Panc1 (cell line): ENCODE measurements at places on chromosomes 1 and 21. TPM values are rescaled to one million over a fixed set of nuclear protein-coding genes. Genes with fewer than 3 reads are reported as not detected.
A peak's percentile ranks its signal among the peaks of the same experiment; 100 is the strongest.

- H3K27ac ChIP-seq = no peak overlapping the region
- no peaks in the 10 kb centered on the region for H3K27me3 ChIP-seq
- H3K36me3 ChIP-seq = no peaks in the 10 kb centered on the region
- no peaks in the 10 kb centered on the region for H3K4me1 ChIP-seq
- H3K4me3 ChIP-seq = no peak overlapping the region
These were observed 166.5 kb downstream of the LMO4 start for GRCh38 chr1:87495147-87495546.

GRCh38 chr1:98384461-98385141 is 276.9 kb upstream of the SNX7 start:
- no peak for DNase-seq
- H3K27ac ChIP-seq = no peak overlapping the region
- H3K27me3 ChIP-seq = no peaks in the 10 kb centered on the region
- no peak overlapping the region for H3K4me3 ChIP-seq
- H3K36me3 ChIP-seq = no peaks in the 10 kb centered on the region

GRCh38 chr1:230251644-230252191 is 174.4 kb downstream of the PGBD5 start:
- 0 out of 2 replicates have a peak, but pooled peaks cover 2% of the 10 kb centered on the region for H3K36me3 ChIP-seq
- H3K4me3 ChIP-seq = no peak overlapping the region
- no peak overlapping the region for H3K27ac ChIP-seq
- H3K4me1 ChIP-seq = no peaks in the 10 kb centered on the region

- H3K27me3 ChIP-seq = no peaks in the 10 kb centered on the region
- H3K4me1 ChIP-seq = no peaks in the 10 kb centered on the region
- no peak overlapping the region for H3K27ac ChIP-seq
- no peak for DNase-seq
- H3K36me3 ChIP-seq = no peaks in the 10 kb centered on the region
These were observed 8.0 kb upstream of the CCDC190 start for GRCh38 chr1:162868972-162869371.

DNA sequence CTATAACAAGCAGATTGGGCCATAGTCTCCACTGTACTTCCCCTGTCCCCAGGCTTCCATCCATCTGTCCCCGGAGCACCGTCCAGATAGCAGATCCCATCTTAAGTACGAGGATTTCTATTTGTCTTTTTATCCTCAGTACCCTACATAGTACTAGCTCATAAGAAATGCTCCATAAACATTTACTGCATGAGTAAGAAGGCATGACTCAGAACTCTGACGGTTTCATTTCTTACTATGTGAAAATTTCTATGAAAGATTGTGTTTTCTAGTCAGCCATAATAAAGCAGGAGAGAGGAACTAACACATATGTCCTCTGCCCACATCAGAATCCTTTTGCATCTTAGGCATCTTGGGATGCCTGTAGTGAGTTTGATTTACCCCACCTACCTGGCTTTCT is 49.5 kb downstream of the CHD1L start:
- H3K4me3 ChIP-seq = no peak overlapping the region
- H3K36me3 ChIP-seq = peaks cover 18% of the 10 kb centered on the region
- H3K27me3 ChIP-seq = no peaks in the 10 kb centered on the region
- no peaks in the 10 kb centered on the region for H3K4me1 ChIP-seq

- no peaks in the 10 kb centered on the region for H3K36me3 ChIP-seq
- DNase-seq = no peak
- no peak overlapping the region for H3K4me3 ChIP-seq
- no peak overlapping the region for H3K27ac ChIP-seq
These were observed 73.1 kb downstream of the GATAD2B start for GRCh38 chr1:153849487-153850185.

GRCh38 chr1:29478151-29478791 is 241.9 kb downstream of the PTPRU start:
- no peaks in the 10 kb centered on the region for H3K36me3 ChIP-seq
- H3K27ac ChIP-seq = no peak overlapping the region
- DNase-seq = no peak
- peaks cover 4% of the 10 kb centered on the region; the same call in 1 of the 2 replicates for H3K27me3 ChIP-seq
- H3K4me3 ChIP-seq = no peak overlapping the region

GRCh38 chr1:52571783-52572182 is 18.9 kb upstream of the TUT4 start:
- no peaks in the 10 kb centered on the region for H3K36me3 ChIP-seq
- H3K4me3 ChIP-seq = no peak overlapping the region
- DNase-seq = no peak
- H3K27me3 ChIP-seq = peaks cover 3% of the 10 kb centered on the region; the same call in 1 of the 2 replicates
- peaks cover 6% of the 10 kb centered on the region for H3K4me1 ChIP-seq

DNA sequence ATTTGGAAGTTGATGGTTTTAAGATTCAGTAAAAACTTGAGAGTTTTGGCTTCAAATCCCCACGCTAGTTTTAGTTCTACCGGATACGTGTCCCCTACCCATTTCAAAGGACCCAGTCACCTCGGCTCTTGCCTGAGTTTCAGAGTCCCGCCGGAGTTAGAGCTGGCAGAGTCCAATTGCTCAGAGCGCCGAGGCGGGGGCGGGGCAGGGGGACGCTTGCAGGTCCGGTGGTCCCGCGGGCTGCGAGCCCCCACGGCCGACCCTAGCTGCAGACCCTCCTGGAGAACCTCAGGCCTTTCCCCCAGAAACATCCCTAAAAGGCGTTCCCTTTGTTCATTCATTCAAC is 765 bp upstream of the VPS45 start:
- no peaks in the 10 kb centered on the region for H3K27me3 ChIP-seq
- H3K27ac ChIP-seq = peak overlapping the region; percentile 99
- H3K4me1 ChIP-seq = peaks cover 10% of the 10 kb centered on the region; the same call in 1 of the 2 replicates
- DNase-seq = no peak
- H3K4me3 ChIP-seq = peak overlapping the region; percentile 92

DNA sequence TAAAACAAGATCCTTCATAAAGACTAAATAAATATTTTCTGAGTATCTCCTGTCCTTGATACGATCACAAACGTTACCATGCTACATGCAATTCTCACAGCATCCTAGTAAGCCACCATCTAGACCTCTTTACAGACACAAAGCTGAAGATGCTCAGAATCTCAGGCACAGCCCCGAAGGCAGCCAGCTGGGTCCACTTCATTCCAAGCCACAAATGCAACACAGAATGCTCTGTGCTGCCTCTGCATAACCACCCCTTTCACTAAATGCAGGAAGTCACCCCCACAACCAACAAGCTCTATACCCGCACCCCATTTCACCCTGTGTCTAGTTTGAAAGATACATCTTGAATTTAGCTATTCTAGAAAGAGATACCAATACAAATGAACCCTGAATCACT is 12.9 kb downstream of the RCAN1 start:
- H3K36me3 ChIP-seq = no peaks in the 10 kb centered on the region
- no peak for DNase-seq
- H3K27ac ChIP-seq = no peak overlapping the region
- no peaks in the 10 kb centered on the region for H3K4me1 ChIP-seq
- no peaks in the 10 kb centered on the region for H3K27me3 ChIP-seq
- no peak overlapping the region for H3K4me3 ChIP-seq

- no peaks in the 10 kb centered on the region; the same call in 1 of the 2 replicates for H3K4me1 ChIP-seq
- no peaks in the 10 kb centered on the region for H3K36me3 ChIP-seq
- DNase-seq = no peak
- no peak overlapping the region for H3K4me3 ChIP-seq
These were observed 12.5 kb upstream of the SARS1 start for GRCh38 chr1:109201123-109201703.

- no peak overlapping the region for H3K27ac ChIP-seq
- H3K36me3 ChIP-seq = no peaks in the 10 kb centered on the region
- no peak for DNase-seq
- H3K4me3 ChIP-seq = no peak overlapping the region
These were observed 46.4 kb upstream of the DPT start for GRCh38 chr1:168775366-168775765.

GRCh38 chr1:168654198-168654915 is 74.6 kb downstream of the DPT start:
- no peak overlapping the region for H3K27ac ChIP-seq
- DNase-seq = no peak
- no peaks in the 10 kb centered on the region for H3K27me3 ChIP-seq
- H3K4me3 ChIP-seq = no peak overlapping the region
- H3K4me1 ChIP-seq = no peaks in the 10 kb centered on the region
- no peaks in the 10 kb centered on the region for H3K36me3 ChIP-seq

GRCh38 chr1:2135441-2135841 is 59.1 kb downstream of the FAAP20 start:
- H3K4me3 ChIP-seq = no peak overlapping the region
- H3K27me3 ChIP-seq = no peaks in the 10 kb centered on the region
- no peaks in the 10 kb centered on the region for H3K36me3 ChIP-seq
- DNase-seq = no peak
- no peak overlapping the region for H3K27ac ChIP-seq

- H3K27ac ChIP-seq = no peak overlapping the region
- H3K4me1 ChIP-seq = no peaks in the 10 kb centered on the region
- H3K36me3 ChIP-seq = no peaks in the 10 kb centered on the region
- no peak overlapping the region for H3K4me3 ChIP-seq
- H3K27me3 ChIP-seq = peaks cover 13% of the 10 kb centered on the region
These were observed 35.1 kb upstream of the GRIK3 start for GRCh38 chr1:37069406-37069805.

GRCh38 chr1:44014365-44015104 is 16.7 kb downstream of the SLC6A9 start:
- H3K27me3 ChIP-seq = no peaks in the 10 kb centered on the region
- H3K36me3 ChIP-seq = no peaks in the 10 kb centered on the region

- no peak overlapping the region for H3K27ac ChIP-seq
- H3K4me3 ChIP-seq = no peak overlapping the region
- no peaks in the 10 kb centered on the region for H3K27me3 ChIP-seq
These were observed 24.2 kb upstream of the C1orf174 start for GRCh38 chr1:3924186-3924824.

- no peaks in the 10 kb centered on the region for H3K36me3 ChIP-seq
- no peak overlapping the region for H3K4me3 ChIP-seq
- no peak overlapping the region for H3K27ac ChIP-seq
These were observed 7.5 kb downstream of the NGF start for GRCh38 chr1:115330480-115331013.

- no peak overlapping the region for H3K4me3 ChIP-seq
- no peaks in the 10 kb centered on the region for H3K4me1 ChIP-seq
- H3K36me3 ChIP-seq = no peaks in the 10 kb centered on the region
- no peak for DNase-seq
These were observed 2.5 kb downstream of the COL6A2 start for GRCh38 chr21:46100426-46100825.

GRCh38 chr1:182608845-182609610 is 4.8 kb upstream of the RGS16 start:
- no peaks in the 10 kb centered on the region for H3K4me1 ChIP-seq
- H3K27ac ChIP-seq = no peak overlapping the region
- H3K4me3 ChIP-seq = no peak overlapping the region
- no peak for DNase-seq
- peaks cover 12% of the 10 kb centered on the region for H3K27me3 ChIP-seq
- H3K36me3 ChIP-seq = no peaks in the 10 kb centered on the region; the same call in 1 of the 2 replicates

GRCh38 chr1:147515045-147515869 is 26.0 kb upstream of the BCL9 start:
- peaks cover 8% of the 10 kb centered on the region; the same call in 1 of the 2 replicates for H3K27me3 ChIP-seq
- no peaks in the 10 kb centered on the region for H3K36me3 ChIP-seq
- no peak overlapping the region for H3K4me3 ChIP-seq

GRCh38 chr1:3399732-3400131 is 54.7 kb upstream of the ARHGEF16 start:
- H3K4me3 ChIP-seq = no peak overlapping the region
- DNase-seq = no peak
- H3K4me1 ChIP-seq = no peaks in the 10 kb centered on the region

GRCh38 chr1:40385437-40386358 is 12.2 kb downstream of the SMAP2 start:
- no peak overlapping the region for H3K4me3 ChIP-seq
- H3K36me3 ChIP-seq = no peaks in the 10 kb centered on the region
- no peaks in the 10 kb centered on the region for H3K27me3 ChIP-seq

GRCh38 chr1:103509250-103509649 is 16.2 kb upstream of the RNPC3 start:
- H3K4me3 ChIP-seq = no peak overlapping the region
- no peaks in the 10 kb centered on the region for H3K4me1 ChIP-seq
- H3K27me3 ChIP-seq = no peaks in the 10 kb centered on the region
- DNase-seq = no peak

GRCh38 chr1:154407198-154408091 is 2.3 kb downstream of the IL6R start:
- peak overlapping the region; percentile 6 for H3K4me3 ChIP-seq
- H3K27me3 ChIP-seq = no peaks in the 10 kb centered on the region
- H3K36me3 ChIP-seq = no peaks in the 10 kb centered on the region
- H3K4me1 ChIP-seq = peaks cover 46% of the 10 kb centered on the region

GRCh38 chr1:114289306-114289705 is 135.6 kb upstream of the SYT6 start:
- no peak overlapping the region for H3K27ac ChIP-seq
- H3K4me1 ChIP-seq = no peaks in the 10 kb centered on the region
- no peak for DNase-seq
- H3K36me3 ChIP-seq = no peaks in the 10 kb centered on the region

DNA sequence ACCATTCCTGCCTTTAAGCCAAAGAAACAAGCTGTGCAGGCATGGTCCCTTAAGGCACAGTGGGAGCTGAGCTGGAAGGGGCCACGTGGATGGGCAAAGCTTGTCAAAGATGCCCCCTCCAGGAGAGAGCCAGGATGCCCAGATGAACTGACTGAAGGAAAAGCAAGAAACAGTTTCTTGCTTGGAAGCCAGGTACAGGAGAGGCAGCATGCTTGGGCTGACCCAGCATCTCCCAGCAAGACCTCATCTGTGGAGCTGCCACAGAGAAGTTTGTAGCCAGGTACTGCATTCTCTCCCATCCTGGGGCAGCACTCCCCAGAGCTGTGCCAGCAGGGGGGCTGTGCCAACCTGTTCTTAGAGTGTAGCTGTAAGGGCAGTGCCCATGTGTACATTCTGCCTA is 1.3 kb upstream of the SLC50A1 start:
- peak overlapping the region; percentile 93 for H3K27ac ChIP-seq
- H3K4me1 ChIP-seq = peaks cover 46% of the 10 kb centered on the region
- DNase-seq = no peak
- peak overlapping the region; percentile 86 for H3K4me3 ChIP-seq
- H3K36me3 ChIP-seq = no peaks in the 10 kb centered on the region

DNA sequence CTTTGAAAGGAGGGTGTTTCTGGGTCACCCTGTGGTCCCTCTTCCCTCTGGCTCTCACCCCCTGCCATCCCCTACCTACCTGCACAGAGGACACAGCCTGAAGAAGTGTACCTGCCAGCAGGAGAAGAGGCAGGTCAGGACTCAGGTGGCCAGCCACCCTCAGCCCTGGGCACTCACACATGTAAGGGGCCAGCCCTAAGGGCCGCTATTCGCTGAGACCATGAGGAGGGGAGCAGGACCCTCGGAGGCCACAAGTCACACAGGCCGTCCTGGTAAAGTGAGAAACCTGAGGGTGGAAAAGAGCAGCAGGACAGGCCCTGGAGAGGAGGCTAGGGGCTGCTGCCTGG is 1.2 kb downstream of the ZNF692 start:
- peaks cover 3% of the 10 kb centered on the region for H3K36me3 ChIP-seq
- peaks cover 16% of the 10 kb centered on the region for H3K4me1 ChIP-seq
- peak overlapping the region; percentile 94 for H3K27ac ChIP-seq
- H3K4me3 ChIP-seq = peak overlapping the region; percentile 91

Gene TFAP2E
- 3.2 TPM for total RNA-seq

Gene NTMT2
- total RNA-seq = not detected

Gene MTHFR
- total RNA-seq = 37.4 TPM

Gene ALG6
- 22.6 TPM for total RNA-seq

Gene CD1C
- total RNA-seq = not detected

Gene UBR4
- 126 TPM for total RNA-seq

Gene S100A16
- 61.6 TPM for total RNA-seq

Gene SLC35F3
- total RNA-seq = 19.1 TPM

Gene ADAMTS1
- total RNA-seq = 3.3 TPM

Gene APCS
- total RNA-seq = 0.33 TPM

Gene F3
- total RNA-seq = 2.6 TPM
